ENCODE measurements at places on chromosomes 4 and X.

- no peak for DNase-seq
These were observed 19.4 kb downstream of the DLG3 start for GRCh38 chrX:70464051-70464450.

DNA sequence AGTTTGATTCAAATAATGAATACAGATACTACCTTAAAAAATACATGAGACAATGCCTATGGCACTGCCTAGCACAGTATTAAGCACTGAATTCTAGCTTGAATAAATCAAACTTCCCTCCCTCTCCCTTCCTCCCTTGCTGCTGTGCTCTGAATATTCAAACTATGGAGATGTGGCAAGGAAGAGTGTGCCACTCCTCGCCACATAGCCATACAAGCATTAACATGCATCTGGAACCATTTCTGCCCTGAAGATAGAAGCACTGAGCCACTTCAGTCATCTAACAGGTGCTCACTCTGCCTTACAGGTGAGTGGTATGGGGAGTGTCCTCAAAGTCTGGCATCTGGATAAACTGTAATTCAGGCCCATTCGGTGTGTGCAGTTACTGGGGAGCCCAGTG, 276.9 kb downstream of the ARHGAP24 start:
- no peak for DNase-seq

DNA sequence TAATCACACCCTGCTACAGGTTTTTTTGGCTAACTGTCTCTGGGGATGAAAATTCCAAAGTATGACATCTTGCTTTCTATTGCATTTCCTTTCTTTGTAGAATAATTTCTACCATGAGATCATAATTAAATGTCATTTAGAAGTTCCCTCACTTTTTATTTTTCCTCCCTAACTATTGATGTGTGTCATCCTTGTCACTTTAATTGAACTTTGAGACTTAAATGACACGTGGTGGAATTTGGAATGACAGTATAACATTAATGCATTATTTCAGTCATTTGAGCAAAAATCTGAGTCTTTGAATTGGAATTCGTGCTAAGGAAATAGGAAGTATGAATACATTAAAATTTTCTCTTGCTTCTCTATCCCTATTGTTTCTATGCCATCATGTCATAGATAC, 745.4 kb downstream of the PDHA2 start:
- no peak for DNase-seq

- DNase-seq: no peak
These were observed 65.7 kb upstream of the PAGE1 start for GRCh38 chrX:49761481-49761880.

GRCh38 chr4:67725132-67725531, 24.2 kb upstream of the UBA6 start:
- DNase-seq: no peak

GRCh38 chr4:183467246-183467645, 22.8 kb downstream of the CDKN2AIP start:
- no peak for DNase-seq

- no peak for DNase-seq
These were observed 140.3 kb downstream of the SH3KBP1 start for GRCh38 chrX:19746919-19747651.

DNA sequence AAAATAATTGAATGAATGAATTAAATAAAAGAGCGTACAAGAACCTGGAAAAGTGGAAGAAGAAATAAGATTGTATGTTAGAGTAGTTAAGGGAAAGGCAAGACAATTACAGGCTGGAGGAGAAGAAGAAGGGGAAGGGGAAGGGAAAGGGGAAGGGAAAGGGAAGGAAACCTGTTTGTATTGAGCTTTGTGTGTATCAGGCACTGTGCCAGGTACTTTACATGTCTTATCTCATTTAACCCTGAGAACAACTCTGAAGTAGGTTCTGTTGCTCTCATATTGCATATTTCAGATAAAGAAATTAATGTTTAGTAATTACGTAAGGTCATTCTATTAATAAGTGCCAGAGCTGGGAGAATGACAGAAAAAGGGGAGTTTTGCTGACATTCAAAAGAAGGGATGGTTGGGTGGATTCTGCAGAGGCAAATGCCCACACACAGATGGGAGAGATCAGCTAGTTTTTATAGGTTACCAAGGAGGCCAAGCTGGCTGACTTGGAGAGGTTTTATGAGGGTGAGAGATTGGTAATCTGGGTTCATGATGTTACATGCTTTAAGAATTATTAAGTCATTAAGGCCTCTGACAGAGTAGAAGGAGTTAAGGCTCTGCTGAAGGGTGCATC, 92.3 kb upstream of the LCORL start:
- DNase-seq: no peak

GRCh38 chr4:43765514-43765913, 683.1 kb downstream of the KCTD8 start:
- no peak for DNase-seq

DNA sequence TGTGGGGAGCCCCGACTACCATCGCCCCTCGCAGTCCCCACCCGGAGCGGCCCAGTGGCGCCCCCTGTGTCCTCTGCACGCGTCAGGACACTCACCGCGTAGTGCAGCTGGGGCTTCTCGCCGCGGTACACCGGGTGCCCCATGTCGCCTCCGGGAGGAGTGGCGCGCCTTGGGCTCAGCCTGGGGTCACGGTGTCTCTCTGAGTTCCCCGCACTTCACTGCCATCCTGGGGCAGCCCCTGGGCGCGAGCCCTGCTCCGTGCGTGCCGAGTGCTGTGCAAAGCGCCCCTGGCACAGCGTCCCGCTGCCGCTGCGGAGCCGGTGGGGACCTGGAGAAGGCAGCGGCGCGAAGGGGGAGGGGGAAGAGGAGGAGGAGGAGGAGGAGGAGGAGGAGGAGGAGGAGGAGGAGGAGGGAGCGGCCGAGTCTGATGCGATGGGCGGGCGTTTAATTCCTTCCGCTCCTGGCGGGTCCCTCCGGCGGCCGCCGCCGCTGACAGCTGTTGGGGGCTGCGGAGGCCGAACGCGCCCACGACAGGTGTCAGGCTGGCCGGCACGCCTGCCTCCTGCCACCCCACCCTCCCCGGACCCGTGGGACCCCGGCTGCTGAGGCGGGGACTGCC, 134.3 kb downstream of the AMELX start:
- DNase-seq: no peak

DNA sequence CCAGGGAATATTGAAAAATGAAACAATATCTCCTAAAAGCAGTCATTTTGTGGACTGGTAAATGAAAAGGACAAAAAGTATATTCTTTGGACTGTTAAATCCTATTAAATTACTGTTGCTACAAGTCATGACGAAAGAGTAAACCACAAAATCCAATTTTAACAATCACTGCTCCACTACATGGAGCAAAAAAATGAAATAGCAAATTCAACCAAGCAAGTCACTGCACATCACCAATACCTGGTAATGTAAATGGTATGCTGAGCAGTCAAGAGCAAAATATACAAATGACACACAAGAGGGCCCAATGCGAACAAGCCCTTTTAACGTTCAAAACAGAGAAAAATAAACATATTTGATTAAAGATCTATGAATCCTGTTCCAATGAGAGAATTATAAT, 126.2 kb downstream of the KLHL13 start:
- no peak for DNase-seq

GRCh38 chr4:95124906-95125504, 367.2 kb downstream of the BMPR1B start:
- DNase-seq: no peak

DNA sequence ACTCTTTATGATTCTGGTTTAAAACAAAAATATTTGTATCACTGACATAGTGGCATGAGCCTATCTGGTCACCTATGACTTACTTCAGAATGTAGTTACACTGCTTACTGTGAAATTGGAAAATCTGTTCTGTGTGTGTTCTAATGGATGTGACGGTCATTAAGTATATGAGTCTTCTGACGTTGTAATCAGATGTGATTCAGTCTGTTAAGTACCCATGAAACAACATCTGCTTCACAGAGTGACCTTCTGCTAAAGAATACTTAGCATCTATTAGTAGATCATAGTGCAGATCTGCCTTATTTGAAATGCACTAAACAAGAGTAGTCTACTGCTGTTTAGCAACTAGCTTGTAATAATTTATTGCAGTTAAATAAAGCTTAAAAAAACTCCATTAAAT, 317.1 kb downstream of the DCTD start:
- DNase-seq: no peak

DNA sequence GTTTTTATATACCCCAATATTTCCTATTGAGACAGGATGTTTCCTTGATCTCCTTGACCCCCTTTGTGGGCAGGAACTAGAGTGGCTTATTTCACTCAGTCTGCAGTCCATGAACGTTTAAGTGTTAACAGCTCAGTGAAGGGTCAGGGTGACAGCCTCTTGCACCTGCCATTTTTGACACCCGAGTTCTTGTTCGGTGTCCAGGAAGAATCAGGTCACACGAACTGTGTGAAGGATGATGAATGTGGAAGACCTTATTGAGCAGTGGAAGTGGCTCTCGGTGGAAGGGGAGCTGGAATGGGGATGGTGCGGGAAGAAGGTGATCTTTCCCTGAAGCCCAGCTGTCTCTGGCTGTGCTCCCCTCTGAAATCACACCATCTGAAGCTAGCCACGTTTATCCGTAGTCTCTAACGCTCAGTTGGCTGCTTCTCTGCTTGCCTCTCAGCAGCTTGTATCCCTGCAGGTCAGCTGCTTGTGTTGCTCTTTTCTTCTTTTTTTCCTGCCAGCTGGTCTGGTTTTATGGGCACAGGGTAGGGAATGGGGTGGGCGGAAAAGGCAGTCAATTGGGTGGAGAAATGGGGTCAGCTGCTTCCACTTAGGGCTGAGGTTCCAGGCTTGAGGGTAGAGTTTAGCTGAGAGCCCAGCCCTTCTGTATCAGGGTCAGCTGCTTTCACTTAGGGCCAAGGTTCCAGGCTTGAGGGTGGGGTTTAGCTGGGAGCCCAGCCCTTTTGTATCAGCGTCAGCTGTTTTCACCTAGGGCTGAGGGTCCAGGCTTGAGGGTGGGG, 29.0 kb upstream of the CCNG2 start:
- DNase-seq: no peak

- DNase-seq: no peak
These were observed 911.2 kb downstream of the FSTL5 start for GRCh38 chr4:161252520-161253141.

- DNase-seq: no peak
These were observed 54.0 kb upstream of the MAP3K15 start for GRCh38 chrX:19569121-19569805.

- DNase-seq: no peak
These were observed 178.7 kb downstream of the CHIC2 start for GRCh38 chr4:53885668-53886067.

DNA sequence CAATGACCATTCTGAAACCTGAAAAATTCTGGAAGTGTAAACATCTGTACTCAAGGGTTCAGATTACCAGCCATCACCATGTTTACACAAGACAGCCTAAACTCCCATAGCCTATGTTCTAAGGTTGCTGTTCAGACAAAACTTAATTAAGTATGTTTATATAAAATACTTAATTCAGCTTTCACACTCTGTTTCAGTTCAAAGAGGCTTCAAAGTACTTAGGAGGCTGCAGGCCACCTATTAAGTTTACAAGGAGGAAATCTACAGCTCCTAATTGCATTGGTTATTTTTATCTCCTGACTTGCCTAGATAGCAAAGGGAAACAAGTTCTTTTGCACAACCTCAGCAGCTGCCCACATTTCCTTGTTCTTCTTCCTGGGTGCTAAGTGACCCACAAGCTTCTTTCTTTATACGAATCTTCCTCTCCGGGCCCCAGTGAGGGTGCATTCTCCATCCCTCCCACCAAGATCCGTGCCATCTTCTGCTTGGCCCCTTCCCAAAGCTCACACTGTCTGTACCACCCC, 2.0 kb downstream of the GAK start:
- DNase-seq: no peak

DNA sequence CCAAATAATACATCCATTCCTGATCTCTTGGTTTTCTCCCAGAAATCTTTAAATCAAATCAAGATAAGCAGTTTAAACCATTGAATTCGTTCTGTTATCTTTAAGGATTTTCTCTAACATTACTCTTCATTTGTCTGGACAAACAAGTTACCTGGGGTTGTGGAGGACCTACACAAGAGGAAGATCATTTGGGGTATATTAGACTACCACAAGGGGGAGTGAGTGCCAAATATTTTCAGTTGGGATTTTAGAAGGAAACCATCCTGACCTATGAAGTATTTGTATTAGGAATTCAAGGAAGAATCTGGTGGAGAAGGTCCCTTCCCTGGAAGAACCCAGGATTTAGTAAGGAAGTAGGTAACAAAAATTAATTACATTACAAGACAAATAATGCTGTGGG, 12.0 kb upstream of the DCHS2 start:
- no peak for DNase-seq

DNA sequence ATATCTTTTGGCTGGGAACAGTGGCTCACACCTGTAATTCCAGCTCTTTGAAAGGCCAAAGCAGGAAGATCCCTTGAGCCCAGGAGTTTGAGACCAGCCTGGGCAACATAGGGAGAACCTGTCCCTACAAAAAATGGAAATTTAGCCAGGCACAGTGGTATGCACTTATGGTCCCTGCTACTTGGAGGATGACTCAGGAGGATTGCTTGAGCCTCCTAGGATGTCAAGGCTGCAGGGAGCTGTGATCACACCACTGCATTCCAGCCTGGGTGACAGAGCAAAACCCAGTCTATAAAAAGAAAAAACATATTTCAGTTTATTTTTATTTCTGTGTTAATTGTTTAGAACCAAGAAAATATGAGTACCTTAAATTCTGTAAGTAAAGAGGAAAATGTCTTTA, 123.7 kb downstream of the CBR4 start:
- DNase-seq: no peak

DNA sequence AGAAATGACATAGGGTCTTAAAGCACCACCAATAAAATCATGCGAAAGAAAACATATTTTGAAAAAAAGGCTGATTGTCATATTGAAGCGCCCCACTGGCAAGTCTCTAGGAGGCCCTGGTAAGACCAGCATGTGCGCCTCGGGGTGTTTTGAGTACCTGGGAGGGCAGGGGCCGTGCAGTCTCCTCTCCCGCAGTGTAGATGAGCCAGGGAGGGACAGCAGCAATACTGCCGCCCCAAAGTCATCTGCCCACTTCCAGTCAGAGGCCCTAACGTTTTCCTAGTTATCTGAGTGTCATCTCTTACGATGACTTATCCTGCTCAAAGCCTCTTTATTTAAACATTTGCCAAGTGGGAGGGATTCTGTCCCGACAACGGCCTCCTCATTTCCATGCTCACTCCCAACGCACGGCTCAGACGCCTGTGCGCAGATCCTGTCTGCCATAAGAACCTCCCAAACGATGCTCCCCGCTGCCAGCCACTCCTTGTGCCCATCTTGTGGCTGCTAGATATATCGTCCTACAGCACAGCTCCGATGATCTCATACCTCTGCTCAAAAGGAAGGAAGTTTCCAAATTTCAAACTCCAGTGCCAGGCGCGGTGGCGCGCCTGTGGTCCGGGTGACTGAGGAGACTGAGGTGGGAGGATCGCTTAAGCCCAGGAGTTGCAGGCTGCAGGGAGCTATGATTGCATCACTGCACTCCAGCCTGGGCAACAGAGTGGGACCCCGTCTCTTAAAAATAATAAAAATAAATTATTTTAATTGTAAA, 17.2 kb upstream of the SCRG1 start:
- no peak for DNase-seq

GRCh38 chr4:123037804-123038203, 115.4 kb upstream of the NUDT6 start:
- DNase-seq: no peak

DNA sequence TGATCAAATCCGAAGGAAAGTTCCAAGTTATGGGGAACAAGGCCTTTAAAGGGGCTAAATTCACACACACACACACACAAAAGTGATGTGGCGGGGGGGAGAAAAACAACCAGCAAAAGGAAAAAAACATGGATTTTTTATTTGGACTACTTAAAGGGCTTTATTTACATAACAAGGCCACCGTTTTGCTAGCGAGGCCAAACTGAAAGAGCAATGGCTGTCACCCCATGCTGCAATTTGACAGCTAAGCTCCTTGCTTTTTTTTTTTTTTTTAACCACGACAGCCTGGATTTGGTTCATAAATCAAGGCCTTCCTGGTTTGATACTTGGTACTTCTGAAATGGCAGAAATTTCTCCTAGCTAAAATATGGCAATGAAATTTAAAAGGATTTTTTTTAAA, 99.6 kb upstream of the PTCHD1 start:
- no peak for DNase-seq
